ENCODE measurements at places on chromosomes 1 and 21.

GRCh38 chr1:65691972-65692371 lies 100.7 kb upstream of the PDE4B start:
- DNase-seq: no peak

GRCh38 chr21:31543191-31543590 lies 116.3 kb upstream of the SOD1 start:
- DNase-seq: no peak

- no peak for DNase-seq
These were observed 52.4 kb downstream of the TMEM53 start for GRCh38 chr1:44621841-44622286.

DNA sequence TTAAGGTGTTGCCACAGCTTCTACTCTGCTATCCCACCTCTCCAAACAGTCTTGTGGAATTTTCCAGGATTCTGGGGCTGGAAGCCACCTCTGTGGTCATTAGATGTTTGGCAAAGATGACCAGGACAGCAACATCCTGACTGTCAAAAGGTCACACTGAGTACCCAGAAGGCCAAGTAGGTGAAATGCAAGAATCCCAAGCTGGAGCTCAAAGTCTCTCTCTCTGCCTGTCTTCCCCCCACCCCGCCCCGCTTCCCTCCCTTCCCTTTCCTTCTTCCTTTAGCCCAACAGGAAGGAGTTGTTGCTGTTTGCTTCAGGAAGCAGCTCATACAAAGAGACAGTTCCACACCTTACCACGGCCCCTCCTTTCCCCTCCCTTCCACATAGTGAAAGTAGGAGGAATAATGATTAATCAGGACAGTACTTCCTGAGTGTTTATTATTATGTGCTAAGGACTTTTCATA lies 75.6 kb upstream of the SLC2A1 start:
- DNase-seq: no peak

- no peak for DNase-seq
These were observed 1280.3 kb upstream of the B3GALT2 start for GRCh38 chr1:194466706-194467105.

DNA sequence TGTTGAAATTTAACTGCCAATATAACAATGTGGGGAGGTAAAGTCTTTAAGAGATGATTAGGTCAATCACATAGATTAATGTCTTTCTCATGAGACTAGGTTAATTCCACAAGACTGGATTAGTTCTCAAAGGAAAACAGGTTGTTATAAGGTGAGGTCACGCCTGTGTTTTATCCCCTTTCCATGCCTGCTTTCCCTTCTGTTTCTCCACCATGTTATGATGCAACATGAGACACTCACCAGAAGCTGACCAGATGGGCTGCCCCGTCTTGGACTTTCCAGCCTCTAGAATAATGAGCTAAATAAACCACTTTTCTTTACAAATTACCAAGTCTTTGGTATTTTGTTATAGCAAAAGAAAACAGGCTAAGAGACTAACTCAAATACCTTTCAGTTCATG lies 70.8 kb downstream of the DDAH1 start:
- no peak for DNase-seq

- no peak for DNase-seq
These were observed 66.7 kb upstream of the GJB5 start for GRCh38 chr1:34688006-34688741.

DNA sequence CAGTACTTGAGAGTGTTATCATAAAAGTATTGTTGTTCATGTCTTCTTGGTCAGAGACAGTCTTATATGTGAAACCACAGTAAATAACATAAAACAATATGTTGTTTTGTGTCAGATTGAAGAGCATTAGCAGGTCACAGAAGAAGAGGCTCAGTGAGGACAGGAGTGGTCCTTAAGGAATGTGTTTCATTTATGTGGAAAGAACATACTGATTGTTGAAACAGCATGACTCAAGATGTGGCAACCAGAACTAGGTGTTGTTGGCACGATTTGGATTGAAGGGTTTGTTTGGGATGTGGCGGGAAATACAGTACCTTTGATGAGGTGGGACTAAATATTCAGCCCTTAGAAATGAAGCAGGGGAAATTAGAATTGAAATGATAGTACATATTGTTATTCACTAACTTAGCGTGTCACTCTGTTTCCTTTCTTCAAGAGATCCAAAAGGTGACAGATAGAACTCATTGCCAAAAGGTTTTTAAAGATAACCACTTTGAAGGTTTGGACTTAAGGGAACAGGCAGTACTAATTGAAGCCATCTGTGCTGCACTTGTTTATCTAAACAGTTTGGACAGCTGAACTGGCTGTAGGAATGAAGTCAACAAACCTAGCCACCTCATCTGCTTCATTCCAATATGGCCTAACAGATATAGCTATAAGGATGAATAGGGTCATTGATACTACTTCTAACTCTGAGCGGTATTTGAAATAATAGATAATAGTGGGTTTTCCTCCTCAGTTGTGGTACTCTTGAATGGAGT lies 14.4 kb downstream of the RALGPS2 start:
- no peak for DNase-seq

DNA sequence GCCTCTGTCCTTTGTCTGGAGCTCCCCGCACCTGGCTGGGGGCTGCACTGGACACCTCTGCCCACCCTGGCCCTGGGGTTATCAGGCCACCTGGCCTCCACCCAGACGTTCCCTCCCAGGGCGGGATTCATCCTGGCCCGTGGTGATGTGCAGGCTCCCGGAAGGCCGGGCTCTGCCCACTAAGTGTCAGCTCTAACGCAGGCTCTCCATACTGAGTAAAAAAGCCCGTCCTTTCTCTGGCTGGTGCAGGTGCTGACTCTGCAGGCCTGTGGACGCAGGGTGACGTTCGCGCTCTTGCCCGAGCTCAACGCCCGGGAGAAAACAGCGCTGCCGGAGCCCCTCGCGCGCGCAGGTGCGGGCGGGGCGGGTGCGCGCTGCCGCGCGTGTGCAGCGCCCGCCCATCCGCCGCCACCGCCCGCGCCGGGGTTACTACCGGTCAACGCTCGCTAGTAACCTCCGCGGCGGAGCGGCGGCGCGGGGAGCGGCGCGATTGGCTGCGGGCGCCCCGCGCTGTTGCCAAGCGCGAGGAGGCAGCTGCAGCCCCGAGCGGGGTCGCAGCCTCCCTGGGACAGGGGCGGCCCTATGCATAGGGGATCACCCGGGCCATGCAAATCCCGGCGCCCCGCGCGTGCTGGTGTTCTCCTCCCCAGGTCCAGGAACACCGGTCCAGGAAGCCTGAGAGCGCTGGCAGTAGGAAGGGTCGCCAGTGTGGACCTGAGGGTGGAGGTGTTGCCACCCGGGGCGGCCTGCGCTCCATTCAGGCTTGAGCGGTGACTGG lies 15.7 kb downstream of the ABCG1 start:
- DNase-seq: peak; percentile 27

- DNase-seq: no peak
These were observed 2.0 kb downstream of the GPR88 start for GRCh38 chr1:100539836-100540536.

DNA sequence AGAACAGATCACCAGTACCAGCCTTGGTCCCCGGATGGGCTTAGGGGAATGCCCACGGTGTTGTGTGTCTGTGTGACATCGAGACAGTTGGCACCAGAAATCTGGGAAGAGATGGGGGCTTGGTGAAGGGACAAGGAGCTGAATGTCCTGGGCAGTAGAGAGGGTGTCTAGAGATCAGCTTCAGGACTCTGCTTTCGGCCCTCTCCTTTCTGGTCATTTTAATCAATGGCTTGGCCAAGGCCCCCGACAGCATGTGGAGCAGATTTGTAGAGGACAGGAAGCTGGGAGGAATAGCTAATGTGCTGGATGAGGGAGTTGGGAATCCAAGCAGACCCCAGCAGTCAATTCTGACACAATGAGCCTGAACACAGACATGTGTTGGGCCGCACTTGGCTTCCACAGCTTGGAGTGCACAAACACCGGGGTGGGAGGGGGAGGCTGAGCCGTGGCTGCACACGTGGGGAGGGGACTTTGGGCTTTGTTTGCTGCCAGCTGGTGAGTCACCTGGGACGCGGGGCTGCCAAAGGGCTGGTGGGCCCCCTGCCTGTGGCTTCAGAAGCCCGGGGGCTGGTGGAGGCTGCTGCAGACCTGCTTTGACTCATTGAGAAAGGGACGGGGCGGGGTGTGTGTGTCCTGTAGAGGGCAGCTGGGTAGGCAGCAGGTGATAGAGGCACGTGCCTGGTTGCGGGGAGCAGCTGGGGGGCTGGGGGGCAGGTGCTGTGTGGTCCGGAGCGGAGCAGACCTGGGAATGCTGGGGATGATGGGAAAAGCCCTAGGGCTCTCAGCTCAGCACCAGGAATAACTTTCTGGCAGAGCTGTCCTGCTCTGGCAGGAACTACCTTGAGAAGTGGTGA lies 20.9 kb downstream of the SLC1A7 start:
- no peak for DNase-seq

- no peak for DNase-seq
These were observed 1.5 kb downstream of the ERI3 start for GRCh38 chr1:44353604-44354003.

DNA sequence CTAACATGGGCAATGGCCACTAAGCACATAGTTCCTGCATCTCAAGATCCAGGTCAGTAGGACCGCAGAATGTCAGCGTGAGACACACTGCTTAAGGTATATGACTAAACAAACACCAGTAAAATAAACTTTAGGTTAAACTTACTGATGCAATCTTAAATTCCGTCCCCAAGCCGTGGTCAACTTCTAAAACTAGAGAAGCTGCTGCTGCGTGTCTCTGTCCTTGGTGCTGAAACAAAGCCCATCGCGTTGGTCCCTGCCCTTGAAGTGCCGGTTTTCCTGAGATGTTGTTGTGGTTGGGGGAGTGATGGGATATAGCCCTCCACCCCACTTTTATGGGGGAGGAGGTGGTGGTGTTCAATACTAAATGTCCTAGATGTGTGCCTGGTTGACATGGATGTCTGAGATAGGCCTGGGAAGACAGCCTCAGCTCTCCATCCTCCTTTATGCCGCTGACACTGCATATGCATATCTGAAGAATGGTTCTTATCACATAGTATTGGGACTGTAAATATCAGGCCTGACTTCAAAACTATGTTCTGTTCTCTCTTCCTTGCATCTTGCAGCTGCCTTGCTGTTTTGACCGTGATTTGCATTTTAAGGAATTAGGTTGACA lies 72.0 kb upstream of the KCNA3 start:
- no peak for DNase-seq

- no peak for DNase-seq
These were observed 47.5 kb upstream of the FOXO6 start for GRCh38 chr1:41313661-41314131.

DNA sequence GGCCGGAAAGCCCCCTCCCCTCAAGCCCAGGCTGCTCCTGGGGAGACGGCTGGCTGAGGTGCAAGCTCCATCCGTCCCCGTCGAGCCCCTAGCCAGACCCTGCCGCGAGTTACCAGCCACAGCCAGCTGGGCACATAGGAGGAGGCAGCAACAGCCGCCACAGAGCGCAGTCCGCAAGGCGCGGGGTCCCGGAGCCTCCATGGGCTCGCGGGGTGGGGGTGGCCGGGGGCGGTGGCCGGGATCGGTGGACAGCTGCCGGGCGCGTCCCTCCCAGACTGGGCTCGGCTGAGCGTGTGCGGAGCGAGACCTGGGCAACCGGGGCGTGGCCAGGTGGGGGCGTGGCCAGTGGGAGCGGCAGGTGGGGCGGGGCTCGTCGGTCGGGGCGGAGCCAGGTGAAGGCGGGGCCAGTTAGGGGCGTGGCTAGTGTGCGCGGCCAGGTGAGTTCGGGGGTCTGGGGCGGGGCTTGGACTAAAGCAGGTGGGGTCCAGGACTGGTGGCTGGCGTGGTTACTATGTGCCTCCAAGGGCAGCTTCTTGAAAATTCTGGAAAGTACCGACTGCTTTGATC lies at the start of gene CD164L2:
Gene CD164L2, minus strand, starts transcription at position 295 of the 567 bp plus-strand sequence. Its CDS starts 94 bp downstream, at position 201.
- DNase-seq: no peak

DNA sequence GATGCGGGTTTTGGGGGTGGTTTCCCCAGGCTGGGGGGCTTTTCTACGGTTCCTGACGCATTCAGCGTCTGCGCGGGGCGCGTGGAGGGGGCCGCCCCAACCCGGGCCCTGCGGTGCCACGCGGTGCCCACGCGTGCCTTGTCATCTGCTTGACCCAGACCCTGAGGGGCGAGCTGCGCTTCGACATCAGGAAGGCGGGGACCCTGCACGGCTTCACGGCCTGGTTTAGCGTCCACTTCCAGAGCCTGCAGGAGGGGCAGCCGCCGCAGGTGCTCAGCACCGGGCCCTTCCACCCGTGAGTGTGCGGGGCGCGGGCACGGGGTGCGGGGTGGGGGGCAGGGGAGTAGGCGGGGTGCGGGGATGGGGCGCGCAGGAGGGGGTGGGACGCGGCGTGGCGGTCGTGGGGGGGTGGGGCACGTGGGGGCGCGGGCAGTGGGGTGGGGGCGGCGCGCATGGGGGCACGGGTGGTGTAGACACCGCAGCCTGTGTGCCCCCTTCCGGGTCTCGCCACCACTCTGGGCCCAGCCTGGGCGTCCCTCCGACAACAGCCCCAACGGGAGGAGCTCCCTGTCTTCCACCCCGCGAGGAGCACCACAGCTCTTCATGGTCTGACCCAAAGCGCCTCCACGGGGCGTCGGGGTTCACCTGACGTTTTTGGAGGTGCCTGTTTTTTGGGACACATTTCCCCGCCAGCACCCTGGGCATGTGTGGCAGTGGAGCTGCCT lies 26.3 kb downstream of the PRMT2 start:
- no peak for DNase-seq

DNA sequence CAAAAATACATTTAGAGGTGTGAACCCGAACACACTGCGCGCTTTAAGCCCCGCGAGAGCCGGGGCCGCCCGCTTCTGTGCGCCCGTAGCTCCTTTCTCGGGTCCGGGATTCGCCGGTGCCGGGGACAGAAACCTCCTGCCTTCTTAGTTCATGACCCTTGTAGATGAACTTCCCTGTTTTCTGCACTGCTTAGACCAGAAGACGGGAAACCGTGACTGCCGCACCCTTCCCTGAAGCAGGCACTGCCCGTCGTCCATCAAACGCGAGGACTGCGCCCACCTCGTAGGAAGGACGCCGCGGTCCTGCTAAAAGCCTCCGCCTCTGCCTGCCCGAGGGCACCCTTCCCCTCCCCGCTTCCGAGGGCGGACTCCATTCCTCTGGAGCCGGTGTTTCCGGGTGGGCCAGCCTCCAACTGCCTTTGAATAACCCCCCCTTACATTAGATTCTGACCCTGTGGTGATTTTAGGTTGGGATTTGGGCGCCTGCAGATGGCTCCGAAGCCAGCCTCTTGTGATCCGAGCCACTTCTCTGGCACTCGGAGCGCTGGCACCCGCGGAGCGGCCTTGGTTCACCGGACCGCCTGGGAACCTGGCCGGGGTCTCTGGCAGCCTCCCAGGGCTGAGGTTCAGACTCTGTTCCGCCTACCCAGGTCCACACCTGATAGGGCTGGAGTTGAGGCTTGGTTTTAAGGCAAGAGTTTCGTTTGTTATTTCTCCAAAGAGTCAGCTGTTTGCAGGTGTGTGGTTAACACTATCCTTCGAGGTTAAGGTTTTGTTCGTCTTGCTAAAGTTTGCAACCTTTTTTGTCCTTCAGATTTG lies 1.2 kb upstream of the PTTG1IP start:
- no peak for DNase-seq

GRCh38 chr1:108064255-108064654 lies 99.3 kb upstream of the VAV3 start:
- no peak for DNase-seq

GRCh38 chr1:899636-900317 lies 23.9 kb upstream of the SAMD11 start:
- DNase-seq: no peak

All from NCI-H1436 treated with DMSO at 0.1 percent for 48 hours (cell line).